IPS DF 6.9 (cell line): ENCODE measurements at places on chromosomes 6 and 20.

DNA sequence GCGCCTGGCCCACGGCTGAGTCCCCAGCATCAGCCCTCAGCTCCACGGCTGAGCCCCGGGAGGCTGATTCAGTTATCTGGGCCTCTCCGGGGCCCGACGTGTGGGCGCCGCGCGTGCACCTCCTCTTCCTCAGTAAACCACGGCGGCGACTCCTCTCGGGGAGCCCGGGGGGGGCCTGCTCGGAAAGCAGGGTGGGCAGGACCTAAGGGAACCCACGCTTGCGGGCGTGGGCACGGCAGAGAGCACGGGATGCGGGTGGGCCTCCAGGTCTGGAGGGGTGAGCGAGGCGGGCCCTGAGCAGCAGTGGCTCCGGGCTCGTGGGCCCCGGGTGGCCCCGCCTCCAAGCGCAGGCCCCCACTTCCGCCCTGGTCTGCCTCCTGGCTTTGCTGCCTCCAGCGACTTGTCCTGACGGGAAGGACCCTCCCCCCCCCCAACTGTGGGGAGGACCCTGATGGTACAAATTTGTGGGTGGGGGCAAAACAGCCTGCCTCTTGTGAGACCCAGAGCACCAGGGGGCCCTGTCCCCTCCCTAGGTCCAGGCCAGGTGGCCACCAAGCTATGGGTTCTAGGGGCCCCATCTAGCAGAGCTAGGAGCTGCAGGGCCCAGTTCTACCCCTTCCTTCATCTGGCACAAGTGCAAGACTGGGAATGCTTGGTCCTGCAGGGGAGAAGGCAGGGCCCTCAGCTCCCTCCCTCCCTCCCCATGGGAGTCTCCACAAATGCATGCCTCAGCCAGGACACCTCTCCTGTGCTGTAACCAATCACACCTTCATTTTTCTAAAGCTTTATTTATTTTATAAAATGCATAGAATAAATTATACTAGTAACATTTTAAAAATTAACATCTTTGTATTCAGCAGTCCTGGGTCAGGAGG lies 16.9 kb downstream of the UCKL1 start:
- DNase-seq = no peak

GRCh38 chr6:116451916-116452315 lies 9.3 kb upstream of the CALHM6 start:
- DNase-seq = no peak

DNA sequence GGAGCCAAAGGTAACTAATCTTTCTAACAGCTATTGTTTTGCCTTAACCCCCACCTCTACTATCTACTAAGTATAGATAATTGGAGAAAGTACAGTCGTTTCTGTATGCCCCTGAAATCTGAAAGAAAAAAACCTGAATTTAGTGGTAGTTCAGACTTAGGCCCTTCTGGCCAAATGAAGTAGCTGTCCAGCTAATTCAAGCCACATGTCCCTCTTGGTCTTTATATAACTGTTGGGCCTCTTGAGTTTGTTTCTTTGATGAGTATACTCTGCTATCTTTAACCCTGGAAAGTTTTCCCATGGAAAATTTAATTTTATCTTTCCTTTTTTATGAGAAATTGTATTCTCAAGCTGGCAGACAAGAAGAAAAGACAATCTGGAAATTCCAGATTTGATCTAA lies 73.0 kb upstream of the FAM8A1 start:
- no peak for DNase-seq

GRCh38 chr6:131061041-131061750 lies 1.8 kb downstream of the EPB41L2 start:
- no peak for DNase-seq

DNA sequence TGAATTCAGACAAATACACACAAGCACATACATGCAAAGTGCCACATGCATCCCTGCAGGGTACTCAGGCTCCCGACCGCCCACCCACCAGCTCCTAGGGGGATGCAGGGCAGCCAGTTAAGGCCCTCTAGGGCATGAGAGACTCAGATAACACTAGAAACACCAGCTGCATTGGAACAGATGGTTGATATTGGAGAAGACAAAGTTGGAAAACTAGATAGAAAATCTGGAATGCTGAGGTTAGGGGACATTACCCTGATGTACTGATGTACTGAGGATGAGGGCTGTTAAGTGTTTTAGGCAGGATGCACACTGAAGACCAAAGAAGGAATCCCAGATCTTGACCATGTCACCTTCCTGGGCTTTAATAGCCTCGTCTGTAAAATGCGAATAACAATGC lies 134.6 kb upstream of the ECI2 start:
- DNase-seq = no peak

- no peak for DNase-seq
Observed at GRCh38 chr6:77450924-77451323, 12.4 kb downstream of the HTR1B start.

GRCh38 chr6:42120895-42121865 lies 21.2 kb downstream of the C6orf132 start:
- no peak for DNase-seq

DNA sequence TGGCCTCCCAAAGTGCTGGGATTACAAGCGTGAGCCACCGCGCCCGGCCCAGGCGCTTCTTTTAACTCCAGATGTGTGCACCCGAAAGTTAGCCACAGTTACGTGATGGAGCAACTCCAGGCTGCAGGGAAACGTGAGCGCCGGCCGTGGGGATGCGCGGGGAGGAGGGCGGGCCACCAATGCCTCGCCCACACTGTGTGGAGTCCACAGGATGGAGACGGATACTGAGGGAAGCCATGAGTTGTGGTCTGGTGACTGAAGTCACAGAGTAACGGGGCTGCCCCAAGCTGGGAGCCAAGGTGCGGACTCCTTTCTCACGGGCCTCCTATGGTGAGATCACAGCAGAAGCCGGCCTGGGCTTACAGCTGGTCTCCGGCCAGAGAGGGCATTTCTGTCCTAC lies 23.2 kb downstream of the YTHDF1 start:
- no peak for DNase-seq

- DNase-seq = no peak
Observed at GRCh38 chr6:54327631-54328030, 19.4 kb downstream of the TINAG start.

DNA sequence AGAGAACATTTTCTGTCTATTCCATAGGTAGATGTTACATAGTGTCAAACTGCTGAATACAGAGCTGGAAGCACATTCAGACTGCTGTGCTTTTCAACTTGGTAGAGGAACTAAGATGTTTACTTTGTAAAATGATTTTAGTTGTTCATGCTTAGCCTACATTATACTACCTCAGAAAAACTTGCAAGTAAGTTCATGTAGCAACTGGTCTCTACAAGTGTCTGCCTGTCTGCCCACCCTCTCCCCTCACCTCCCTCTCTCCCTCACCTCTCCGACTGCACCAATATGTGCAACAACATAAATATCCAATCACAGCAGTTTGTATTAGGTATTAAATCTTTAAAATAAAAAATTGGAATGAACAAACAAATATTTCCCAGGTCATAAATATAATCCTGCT lies 25.3 kb downstream of the ELOVL4 start:
- DNase-seq = no peak

GRCh38 chr6:15509335-15509933 lies 153.4 kb downstream of the DTNBP1 start:
- DNase-seq = no peak

DNA sequence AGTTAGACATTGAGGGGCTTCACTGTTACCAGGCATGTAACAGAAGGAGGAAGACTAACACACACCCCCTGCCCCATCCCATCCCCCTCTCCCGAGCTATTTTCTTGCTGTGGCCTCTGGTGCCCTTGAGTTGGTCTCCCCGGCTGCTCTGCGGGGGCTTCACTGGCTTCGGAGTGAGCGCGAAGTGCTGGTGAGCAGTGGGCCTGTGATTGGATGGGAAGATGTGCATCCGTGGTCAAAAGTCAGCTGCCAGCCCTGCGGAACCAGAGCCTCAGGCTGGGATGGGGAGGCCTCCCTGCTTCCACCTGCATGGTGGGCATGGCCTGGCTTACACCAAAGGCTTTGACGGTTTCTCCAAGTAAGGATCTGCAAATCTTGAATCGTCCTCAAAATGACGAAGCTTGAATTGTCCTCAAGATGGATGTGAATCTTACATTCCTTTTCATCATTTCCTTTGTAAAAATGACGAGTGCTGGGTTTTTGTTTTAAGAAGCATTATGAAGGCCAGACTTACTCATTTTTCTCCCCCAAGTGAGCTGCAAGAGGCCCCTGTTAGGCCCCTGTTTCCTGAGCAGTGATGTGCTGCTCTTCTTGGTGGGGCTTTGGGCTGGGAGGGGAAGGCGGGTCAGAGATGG lies 23.7 kb downstream of the SPATA2 start:
- no peak for DNase-seq

DNA sequence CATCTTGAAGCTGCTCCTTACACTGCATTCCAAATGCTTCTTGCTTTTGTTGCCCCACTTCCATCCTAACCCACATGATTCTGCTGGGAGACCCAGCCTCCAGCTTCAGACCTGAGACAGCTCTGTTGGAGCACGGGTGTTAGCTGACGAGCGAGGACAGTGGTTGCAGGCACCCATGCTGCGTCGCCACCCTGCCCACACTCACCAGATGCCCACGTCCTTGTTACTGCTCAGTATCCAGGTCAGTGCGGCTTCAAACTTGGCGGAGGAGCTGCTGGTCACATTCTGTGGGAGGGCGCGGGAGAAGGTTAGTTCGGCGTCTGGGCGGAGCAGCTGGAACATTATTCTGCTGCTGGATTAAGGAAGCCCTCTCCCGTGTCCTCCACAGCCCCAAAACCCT lies 9.0 kb downstream of the LEMD2 start:
- no peak for DNase-seq

GRCh38 chr6:33632558-33633039 lies 11.5 kb downstream of the ITPR3 start:
- DNase-seq = peak; percentile 92

GRCh38 chr20:43939762-43940121 lies 25.1 kb downstream of the TOX2 start:
- DNase-seq = no peak

GRCh38 chr20:60430516-60431001 lies 472.3 kb downstream of the CDH26 start:
- no peak for DNase-seq

DNA sequence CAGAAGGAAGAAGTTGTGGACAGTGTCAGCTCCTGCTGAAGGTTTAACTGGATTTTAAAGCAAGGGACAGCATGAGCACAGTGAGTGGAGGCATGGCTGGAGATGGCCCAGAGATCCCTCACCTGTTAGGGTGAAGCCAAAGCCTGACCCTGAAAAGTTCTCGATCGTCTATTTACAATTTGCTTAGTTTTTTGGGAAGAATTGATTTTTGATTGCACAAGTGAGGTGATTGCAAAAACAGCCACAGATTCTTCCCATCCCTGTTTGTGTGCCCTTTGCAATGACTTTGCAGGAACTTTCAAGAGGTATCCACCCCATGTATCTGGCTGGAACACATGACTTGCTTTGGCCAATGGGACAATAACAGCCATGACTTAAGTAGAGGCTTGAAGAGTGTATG lies 170.1 kb downstream of the TFAP2C start:
- no peak for DNase-seq

- no peak for DNase-seq
Observed at GRCh38 chr20:63772781-63773518, 33.4 kb downstream of the SLC2A4RG start.

GRCh38 chr20:34875642-34876405 lies 588 bp upstream of the ACSS2 start:
- peak; percentile 99 for DNase-seq

DNA sequence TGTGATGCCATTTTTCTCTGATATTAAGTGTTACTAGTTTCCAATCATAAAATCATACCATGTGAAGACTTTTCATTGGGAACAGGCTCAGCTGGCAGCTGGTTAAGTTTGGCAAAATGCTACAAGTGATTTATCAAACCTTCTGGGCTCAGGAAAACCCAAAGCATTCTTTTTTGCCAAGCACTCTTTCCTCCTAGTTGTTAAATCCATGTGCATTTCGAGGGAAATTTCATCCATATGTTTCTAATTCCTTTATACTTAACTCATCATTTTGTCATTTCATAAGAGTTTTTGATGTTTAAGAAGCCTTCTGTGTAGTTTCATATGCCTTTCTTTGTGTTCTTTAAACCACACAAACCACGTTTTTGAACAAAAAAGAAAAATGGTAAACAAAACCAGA lies 217.6 kb upstream of the PDE10A start:
- DNase-seq = no peak

GRCh38 chr20:49508435-49509199 lies 26.1 kb upstream of the KCNB1 start:
- DNase-seq = no peak

DNA sequence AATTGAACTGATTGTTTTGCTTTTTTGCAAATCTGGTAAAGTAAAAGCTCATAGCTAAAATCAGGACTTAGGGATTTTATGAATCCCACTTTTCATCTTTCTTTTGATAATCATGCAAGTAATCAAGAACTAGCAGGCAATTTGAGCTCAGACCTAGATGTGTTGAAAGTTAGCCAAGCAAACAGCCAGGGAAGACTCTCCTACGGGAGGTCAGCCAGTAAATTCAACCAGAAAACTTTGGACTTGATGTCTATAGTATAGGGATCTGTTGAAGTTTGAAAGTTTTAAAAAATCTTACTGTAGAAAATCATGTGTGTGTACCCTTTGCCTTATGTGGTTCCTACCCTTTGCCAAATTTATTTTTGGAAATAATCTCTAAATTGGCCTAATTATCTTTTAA lies 95.0 kb upstream of the TPD52L1 start:
- DNase-seq = no peak

GRCh38 chr20:2837221-2837960 lies 3.1 kb downstream of the PCED1A start:
- no peak for DNase-seq

- no peak for DNase-seq
Observed at GRCh38 chr20:15199698-15200097, 862.3 kb upstream of the FLRT3 start.

DNA sequence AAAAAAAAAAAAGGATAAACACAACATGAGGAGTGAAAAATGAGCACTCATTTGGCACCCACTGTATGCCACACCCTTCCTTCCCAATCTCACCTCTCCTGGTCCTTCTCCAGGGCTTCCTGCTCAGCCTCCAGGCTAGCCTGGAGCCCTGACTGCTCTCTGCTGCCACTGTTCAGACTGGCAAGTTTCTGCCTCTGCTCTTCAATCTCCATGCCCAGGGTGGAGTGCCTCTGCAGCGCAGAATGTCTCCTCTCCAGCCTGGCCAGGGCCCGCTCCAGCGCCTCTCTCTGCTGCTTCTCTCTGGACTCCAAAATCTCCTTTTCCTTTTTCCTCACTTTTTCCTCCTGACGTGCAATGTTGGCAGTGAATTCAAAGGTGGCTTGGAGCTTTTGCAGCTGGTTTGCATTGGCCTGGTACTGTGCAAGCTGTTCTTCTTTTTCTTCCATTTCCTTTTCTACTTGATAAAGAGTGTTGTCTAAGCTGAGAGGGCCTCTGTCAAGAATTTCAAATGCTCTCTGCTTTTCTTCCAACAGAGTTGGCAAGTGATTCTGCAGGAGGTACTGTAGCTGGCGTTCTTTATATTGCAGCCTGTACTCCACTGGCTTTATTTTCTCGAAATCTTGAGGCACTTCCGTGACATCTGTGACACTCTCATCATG lies 194.4 kb downstream of the KIF16B start:
- DNase-seq = no peak
